Activated naive CD8-positive, alpha-beta T cell treated with anti-CD3 and anti-CD28 coated beads for 36 hours (primary cell): ENCODE measurements at places on chromosomes 6 and 20.

- peaks cover 3% of the 10 kb centered on the region for H3K36me3 ChIP-seq
- H3K4me3 ChIP-seq: peak overlapping the region; percentile 54
- H3K27ac ChIP-seq: no peak overlapping the region
- peaks cover 87% of the 10 kb centered on the region for H3K27me3 ChIP-seq
Measured at GRCh38 chr20:46011631-46012482, 3.1 kb downstream of the MMP9 start.

GRCh38 chr6:134772671-134773360 lies 177.1 kb downstream of the ALDH8A1 start:
- H3K4me3 ChIP-seq: no peak overlapping the region
- H3K27ac ChIP-seq: no peak overlapping the region
- H3K4me1 ChIP-seq: no peaks in the 10 kb centered on the region

DNA sequence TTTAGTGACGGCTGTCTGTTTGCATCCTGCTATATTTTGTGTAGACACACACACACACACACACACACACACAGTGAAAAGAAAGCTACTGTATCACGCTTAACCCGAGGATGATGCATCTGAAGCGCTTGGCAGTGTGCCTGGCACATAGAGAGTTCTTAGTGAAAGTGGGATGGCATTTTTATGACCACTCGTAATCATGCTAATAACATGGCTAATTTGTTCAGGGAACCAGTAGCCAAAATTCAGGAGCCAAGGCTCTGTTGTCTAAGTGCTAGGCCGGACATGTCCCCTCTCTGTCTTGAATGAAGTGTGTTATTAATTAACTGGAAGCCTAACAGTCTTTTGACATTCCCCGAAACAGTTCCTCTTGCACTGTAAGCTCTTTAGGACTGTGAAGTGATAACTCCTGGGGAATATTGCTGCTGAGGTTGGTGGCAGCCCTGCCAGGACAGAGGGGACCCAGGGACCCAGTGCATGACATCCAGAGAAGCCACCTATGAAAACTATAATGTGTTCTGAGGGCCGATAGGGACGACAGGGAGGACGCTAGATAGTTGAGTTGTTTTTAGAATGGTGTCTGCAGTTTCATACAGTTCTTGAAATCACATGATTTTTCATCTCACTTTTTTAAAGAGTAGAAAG lies 45.0 kb upstream of the IRF4 start:
- DNase-seq: no peak
- H3K27ac ChIP-seq: no peak overlapping the region
- no peaks in the 10 kb centered on the region for H3K27me3 ChIP-seq
- H3K4me1 ChIP-seq: peaks cover 11% of the 10 kb centered on the region

- DNase-seq: no peak
- no peaks in the 10 kb centered on the region for H3K36me3 ChIP-seq
- peaks cover 3% of the 10 kb centered on the region for H3K4me1 ChIP-seq
- H3K4me3 ChIP-seq: no peak overlapping the region
Measured at GRCh38 chr6:137755284-137755683, 111.8 kb upstream of the TNFAIP3 start.

- H3K4me3 ChIP-seq: no peak overlapping the region
- no peak overlapping the region for H3K27ac ChIP-seq
- no peaks in the 10 kb centered on the region for H3K36me3 ChIP-seq
- H3K27me3 ChIP-seq: no peaks in the 10 kb centered on the region
- DNase-seq: no peak
Measured at GRCh38 chr6:9455864-9456658, 958.8 kb downstream of the TFAP2A start.

GRCh38 chr20:10553326-10553984 lies 118.3 kb downstream of the SLX4IP start:
- peaks cover 6% of the 10 kb centered on the region for H3K36me3 ChIP-seq
- H3K27me3 ChIP-seq: no peaks in the 10 kb centered on the region
- no peak overlapping the region for H3K27ac ChIP-seq
- DNase-seq: peak; percentile 7

GRCh38 chr6:159904497-159904911 lies 13.7 kb downstream of the MAS1 start:
- H3K4me3 ChIP-seq: no peak overlapping the region
- no peak overlapping the region for H3K27ac ChIP-seq
- no peaks in the 10 kb centered on the region for H3K4me1 ChIP-seq
- no peaks in the 10 kb centered on the region for H3K27me3 ChIP-seq
- no peak for DNase-seq
- H3K36me3 ChIP-seq: no peaks in the 10 kb centered on the region

DNA sequence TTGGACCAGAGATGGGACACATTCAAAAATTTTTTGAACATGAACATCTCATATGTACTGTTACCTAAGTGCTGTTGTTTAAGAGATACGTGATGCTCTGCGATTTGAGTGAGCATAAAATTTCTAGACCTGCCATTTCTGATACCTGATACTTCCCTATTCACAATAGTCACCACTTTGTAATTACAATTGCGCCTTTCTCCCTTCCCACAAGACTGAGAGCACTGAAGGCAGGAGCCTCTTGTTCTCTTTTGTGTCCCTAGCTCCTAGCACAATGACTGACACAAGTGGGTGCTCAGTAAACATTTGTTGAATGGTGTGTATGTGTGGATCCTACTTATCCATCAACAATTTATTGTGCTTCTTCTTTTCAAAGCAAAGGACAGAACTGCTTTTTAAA lies 92.8 kb upstream of the TMEM30A start:
- peaks cover 25% of the 10 kb centered on the region for H3K27me3 ChIP-seq
- DNase-seq: no peak
- no peak overlapping the region for H3K4me3 ChIP-seq
